ENCODE measurements at places on chromosomes 6 and 20.

- DNase-seq = no peak
Observed at GRCh38 chr20:64148581-64148980, 15.7 kb upstream of the MYT1 start.

GRCh38 chr6:150302520-150303176 is 66.2 kb upstream of the IYD start:
- DNase-seq = no peak

DNA sequence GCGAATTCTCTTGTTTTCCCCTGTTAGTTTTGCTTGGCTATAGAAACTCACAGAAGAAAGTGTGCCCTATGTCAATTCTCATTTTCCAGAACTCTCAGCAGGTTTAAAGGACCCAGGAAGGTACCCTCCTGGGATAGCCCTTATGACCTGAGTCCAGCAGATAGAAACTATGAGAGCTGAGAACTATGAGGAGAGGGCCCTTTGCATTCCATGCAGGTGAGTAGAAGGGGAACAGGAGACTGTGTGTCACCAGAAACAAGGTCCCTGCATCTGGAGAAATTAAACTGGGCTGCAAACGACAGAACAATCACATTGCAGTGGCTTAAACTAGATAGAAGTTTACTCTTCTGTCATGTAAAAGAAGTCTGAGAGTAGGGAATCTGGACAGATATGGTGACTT is 35.7 kb upstream of the SCUBE3 start:
- no peak for DNase-seq

- no peak for DNase-seq
Observed at GRCh38 chr6:41954668-41955067, 13.1 kb upstream of the CCND3 start.

DNA sequence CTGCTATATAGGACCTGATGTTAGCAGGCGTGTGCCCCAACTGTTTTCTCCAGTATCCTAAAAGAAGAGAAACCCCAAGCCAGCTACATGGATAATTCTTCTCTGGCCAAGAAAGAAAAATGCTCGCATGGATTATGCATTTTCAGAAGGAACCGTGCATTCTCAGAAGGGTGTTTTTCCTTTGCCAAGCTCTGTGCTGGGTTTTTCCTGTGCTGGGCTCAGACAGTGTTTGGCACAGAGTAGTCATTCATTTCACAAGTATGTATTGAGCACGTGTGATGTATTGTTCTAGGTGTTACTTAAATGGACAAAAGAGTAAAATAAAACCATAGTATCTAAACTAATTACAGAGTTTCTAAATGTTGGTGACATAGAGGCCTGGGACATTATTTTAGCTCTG is 62.7 kb upstream of the ZNF133 start:
- DNase-seq = no peak

DNA sequence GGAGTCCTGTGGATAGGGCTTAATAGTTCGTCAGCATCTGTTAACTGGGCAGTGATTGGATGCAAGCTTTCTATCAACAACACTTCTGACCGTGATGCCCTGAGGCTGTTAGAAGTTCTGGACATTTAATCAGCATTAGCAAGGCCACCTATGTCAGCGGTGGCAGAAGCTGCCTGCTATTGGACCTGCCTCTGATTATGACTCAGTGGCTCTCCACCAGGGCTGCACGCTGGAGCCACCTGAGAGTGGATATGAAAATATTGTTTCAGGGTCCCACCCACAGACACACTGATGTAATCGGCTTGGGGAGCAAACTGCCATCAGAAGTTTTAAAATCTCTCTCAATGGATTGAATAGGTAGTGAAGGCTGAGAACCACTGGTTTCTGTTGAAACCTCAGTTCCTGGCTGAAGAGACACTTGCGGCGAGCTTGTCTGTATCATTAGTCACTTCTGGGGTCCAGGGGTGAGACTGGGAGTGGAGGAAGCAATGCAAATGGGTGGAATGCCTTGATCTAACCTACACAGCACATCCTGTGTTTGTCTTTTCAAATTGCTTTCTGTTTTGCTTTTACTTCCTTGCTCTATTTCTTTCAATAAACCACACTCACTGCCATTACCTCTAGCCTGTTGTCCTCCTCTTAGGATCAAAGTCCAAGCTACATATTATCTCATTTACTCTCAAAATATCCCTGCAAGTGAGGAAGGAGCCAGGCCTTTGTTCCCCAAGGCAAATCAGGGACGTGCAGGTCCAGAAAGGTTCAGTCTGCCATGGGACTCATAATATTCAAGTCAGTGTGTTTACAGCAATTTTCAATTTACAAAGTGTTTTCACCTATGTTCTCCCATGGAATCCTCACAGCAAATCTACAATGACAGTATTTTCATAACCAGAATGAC is 4.2 kb downstream of the CLIC5 start:
- no peak for DNase-seq

- no peak for DNase-seq
Observed at GRCh38 chr6:156832231-156832647, 55.1 kb downstream of the ARID1B start.

DNA sequence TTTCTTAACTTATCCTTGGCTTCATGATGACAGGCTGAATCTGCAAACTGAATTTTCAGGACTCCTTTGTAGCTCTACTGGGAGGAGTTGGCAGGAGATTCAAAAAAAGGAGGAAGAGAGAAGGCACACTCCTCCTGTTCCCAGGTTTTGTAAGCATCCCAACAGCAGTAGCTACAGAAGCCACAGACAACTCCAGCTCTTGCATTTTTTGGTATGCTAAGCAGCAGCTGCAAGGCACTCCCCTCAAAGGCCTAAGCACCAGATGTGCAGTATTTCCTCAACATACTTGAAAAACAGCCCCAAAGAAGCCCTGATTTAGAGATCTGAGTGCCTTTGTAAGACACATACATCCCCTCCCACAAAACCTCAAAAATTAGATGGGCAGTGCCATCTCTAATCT is 328.6 kb upstream of the SYNCRIP start:
- no peak for DNase-seq

DNA sequence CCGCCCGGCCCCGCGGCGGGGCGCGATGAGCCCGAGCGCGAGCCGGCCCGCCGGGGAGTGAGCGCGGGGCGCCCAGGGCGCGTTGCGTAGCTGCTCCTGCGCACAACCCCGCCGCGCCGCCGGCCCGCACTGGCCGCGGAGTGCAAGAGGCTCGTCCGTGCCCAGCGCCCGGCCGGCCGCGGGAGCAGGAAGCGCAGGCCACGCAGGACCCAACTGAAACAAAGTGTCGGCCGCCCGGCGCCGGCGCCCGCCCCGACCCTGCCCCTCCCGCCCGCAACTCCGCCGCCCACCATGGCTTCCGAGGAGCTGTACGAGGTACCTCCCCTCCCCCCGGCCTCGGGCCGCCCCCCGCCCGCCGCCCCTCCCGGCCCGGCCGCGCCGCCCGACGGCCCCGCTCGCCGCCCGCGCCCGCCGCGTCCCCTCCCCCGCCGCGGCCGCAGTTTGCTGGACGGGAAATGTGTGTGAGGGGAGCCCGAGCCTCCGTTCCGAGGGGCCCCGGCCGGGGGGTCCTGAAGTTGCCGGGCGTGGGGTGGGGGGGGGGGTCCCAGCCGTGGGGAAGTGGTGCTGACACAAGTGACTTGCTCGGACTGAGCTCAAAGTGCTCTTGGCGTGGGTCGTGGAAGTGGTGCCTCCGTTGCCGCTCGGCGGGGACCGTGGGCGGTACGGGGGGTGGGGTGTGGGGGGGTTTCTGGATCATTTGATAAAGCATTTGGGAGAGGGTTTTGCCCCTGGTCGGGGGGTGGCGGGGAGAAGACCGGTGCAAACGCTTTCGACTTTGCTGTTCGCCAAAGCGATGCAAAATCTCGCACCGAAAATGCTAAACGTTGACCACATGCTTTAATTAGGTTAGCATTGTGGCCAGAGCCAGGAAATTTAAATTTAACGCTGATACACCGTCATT is 539 bp downstream of the CDYL start:
- DNase-seq = no peak

- peak; percentile 34 for DNase-seq
Observed at GRCh38 chr6:119541132-119541905, 191.8 kb upstream of the MAN1A1 start.

GRCh38 chr6:168864541-168865460 is 388.8 kb downstream of the THBS2 start:
- no peak for DNase-seq

DNA sequence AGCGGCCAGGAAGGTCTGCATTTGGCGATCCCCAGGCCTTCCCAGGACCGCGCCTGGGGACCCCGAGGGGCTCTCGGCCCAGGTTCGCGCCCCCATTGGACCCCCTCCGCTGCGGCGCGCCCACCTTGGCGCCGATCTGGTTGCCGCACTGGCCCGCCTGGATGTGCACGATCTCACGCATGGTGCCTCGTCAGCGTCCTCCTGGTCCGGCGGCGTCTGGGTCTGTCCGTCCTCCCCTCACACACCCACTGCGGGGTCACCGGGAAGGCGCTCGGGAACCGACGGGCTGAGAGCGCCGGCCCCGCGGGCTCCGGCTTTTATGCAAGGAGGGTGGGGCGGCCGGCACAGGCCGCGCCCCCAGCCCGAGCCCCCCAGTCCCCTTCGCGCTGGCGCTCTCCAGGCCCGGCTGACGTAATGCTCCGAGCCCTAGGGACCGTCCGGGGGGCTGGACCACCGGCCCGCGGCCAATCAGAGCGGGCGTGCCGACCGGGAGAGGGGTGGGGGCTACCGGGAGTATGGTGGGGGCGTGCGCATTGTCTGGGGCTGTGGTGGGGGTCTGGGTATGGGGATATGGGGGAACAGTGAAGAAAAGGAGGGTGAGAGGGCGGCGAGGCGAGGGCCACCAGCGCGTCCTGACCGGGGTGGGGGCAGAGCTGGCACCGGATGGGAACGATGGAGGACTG is at the start of gene TUBB2B:
TSS of gene TUBB2B (minus strand) at position 291 of the 683 bp plus-strand sequence. CDS start at position 181, 110 bp downstream.
- DNase-seq = no peak

DNA sequence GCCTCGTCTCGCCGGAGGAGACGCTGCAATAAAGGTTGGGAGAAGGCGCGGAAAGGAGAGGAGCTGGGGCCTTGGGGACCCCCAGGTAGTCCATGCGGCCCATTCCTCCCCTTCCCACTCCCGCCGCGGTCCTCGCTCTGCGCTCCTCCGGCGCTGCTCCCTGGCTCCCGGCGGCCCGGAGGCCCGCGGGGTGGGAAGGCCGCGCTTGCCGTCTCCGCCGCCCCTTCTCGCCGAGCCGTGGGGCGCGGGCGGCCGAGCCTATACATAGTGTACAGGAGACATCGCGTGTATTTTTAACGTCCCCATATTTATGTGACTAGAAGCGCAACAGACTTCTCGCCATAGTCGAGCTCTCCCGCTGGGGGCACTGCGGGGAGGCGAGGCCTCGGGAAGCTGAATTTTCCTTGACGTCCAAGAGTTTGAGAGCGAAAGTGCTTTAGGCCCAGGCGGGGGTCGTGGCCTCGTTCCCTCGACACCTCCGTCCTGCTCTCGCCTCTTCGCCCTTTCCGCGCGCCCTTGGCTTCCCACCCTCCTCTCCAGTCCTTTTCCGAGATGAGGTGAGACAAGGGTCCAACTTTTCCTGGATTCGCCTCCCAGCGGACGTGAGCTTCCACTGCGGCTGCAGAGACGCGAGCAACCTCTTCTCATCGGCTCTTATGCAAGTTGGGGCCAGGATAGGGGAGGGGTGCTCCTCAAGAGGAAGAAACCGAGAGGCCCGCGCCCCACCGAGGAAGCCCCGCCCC is 29.0 kb downstream of the SLC12A5 start:
- DNase-seq = no peak
